ENCODE measurements at places on chromosomes 12 and 14. TPM values are rescaled to one million over a fixed set of nuclear protein-coding genes. Genes with fewer than 3 reads are reported as not detected.

Gene IL26
- total RNA-seq: not detected

Gene C14orf39
- 0.58 TPM for total RNA-seq

Gene RIN3
- 6.0 TPM for total RNA-seq

Gene RILPL1
- total RNA-seq: 12.1 TPM

Gene LRRIQ1
- 2.3 TPM for total RNA-seq

Gene ZNF705A
- not detected for total RNA-seq

Gene BCAT1
- total RNA-seq: 89.1 TPM

Gene HHIPL1
- 1.1 TPM for total RNA-seq

Gene BTBD7
- total RNA-seq: 29.6 TPM

Gene SLC22A17
- 13.1 TPM for total RNA-seq

Gene YEATS4
- 55.6 TPM for total RNA-seq

Gene CYP27B1
- 4.3 TPM for total RNA-seq

Gene KRT74
- total RNA-seq: not detected

Gene HSPB8
- total RNA-seq: 43.3 TPM

Gene SYNDIG1L
- not detected for total RNA-seq

Gene SERPINA12
- total RNA-seq: not detected

Gene C12orf42
- total RNA-seq: not detected

Gene ADCY4
- total RNA-seq: 4.0 TPM

Gene CCDC177
- under 0.01 TPM for total RNA-seq

Gene CTSG
- total RNA-seq: not detected

Gene TAS2R43
- total RNA-seq: not detected

Gene GPATCH2L
- total RNA-seq: 76.7 TPM

Gene RNASE2
- total RNA-seq: not detected

Gene NRL
- 4.8 TPM for total RNA-seq

Gene KLRF1
- total RNA-seq: 0.17 TPM

Gene ENO2
- 27.0 TPM for total RNA-seq

Gene ZDHHC22
- not detected for total RNA-seq

Gene INHBC
- not detected for total RNA-seq

Gene ASCL1
- not detected for total RNA-seq

Gene HIF1A
- total RNA-seq: 295 TPM

Gene DUSP6
- 43.1 TPM for total RNA-seq

Gene ASPG
- total RNA-seq: not detected

Gene RNASE1
- not detected for total RNA-seq

Gene ST8SIA1
- total RNA-seq: 0.14 TPM

Gene GLT1D1
- 1.3 TPM for total RNA-seq

Gene SLC8B1
- 40.2 TPM for total RNA-seq

Gene CLEC6A
- not detected for total RNA-seq
